AG04449 (cell line): ENCODE measurements at places on chromosomes 3 and 15.

- no peak for DNase-seq
Measured at GRCh38 chr15:50977162-50977561, 68.7 kb downstream of the AP4E1 start.

DNA sequence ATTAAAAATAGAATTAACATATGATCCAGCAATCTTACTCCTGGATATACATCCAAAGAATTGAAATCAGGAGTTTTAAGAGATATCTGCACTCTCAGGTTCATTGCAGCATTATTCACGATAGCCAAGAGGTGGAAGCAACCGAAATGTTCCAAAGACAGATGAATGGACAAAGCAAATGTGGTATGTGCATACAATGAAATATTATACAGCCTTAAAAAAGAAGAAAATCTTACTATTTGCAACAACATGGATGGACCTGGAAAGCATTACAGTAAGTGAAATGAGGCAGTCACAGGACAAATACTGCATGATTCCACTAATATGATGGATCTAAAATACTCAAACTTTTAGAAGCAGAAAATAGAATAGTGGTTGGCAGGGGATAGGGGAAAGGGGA, 9.3 kb upstream of the TMEM158 start:
- DNase-seq, result no peak

DNA sequence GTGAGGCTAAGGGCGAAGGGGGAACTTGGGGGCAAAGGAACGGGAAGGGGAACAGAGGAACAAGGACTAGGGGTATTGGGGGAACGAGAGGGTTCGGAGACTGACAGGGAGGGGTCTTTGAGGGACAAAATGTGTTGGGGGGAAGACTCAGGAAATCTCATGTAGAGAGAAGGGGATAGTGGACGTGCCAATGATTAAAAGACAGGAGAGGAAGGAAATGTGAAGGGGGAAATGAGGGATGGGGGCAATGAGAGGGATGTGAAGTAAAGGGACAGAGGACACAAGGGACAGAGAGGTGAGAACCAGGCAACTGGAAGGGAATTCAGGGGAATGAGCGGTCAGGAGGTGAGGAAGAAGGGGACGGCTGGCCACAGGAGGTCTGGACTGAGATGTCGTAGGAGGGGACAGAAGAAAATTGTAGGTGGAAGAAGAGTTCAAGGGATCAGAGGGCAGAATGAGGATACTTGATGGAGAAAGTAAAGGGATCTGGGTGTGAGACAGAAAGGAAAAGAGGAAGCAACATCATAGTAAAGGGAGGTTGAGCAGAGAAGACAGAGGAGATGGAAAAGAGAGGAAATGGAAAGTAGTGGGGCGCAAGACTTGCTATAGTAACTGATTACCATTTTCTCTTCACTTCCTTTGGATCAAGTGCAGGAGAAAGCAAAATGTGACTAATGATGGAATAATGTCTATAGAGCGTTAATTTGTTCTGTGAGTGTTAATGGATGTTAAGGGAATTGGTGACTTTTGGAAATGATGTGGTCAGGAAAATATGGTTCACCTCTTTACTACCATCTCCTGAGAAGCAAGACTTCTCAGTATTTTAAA, 749 bp downstream of the RAB8B start:
- DNase-seq, result no peak

- DNase-seq, result no peak
Measured at GRCh38 chr3:161066930-161067329, 38.2 kb downstream of the B3GALNT1 start.

GRCh38 chr3:54845551-54845950, 82.3 kb downstream of the LRTM1 start:
- no peak for DNase-seq

- no peak for DNase-seq
Measured at GRCh38 chr3:98589331-98590036, 3.9 kb downstream of the CPOX start.

DNA sequence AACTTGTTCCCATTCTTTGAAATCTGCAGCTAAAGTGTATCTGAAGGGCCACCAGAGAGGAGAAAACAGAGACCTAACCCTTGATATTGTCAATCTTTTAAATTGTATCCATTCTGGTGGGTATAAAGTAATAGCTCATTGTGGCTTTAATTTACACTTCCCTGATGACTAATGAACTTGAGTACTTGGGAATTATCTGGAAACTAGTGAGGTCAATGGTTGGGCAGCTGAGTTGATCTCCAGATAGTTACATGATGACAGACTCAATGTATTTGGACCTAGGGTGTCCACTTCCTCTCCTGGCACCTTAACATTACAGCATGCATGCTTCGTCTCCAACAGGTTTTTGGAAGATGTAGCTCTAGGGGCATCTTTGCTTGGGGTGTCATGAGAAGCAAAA, 195.2 kb downstream of the PDCD6IP start:
- DNase-seq, result no peak

GRCh38 chr3:55526332-55527030, 39.4 kb upstream of the WNT5A start:
- no peak for DNase-seq

GRCh38 chr3:126886217-126886616, 96.7 kb upstream of the PLXNA1 start:
- no peak for DNase-seq

GRCh38 chr3:181872887-181873286, 161.2 kb downstream of the SOX2 start:
- no peak for DNase-seq

- no peak for DNase-seq
Measured at GRCh38 chr15:40959331-40960141, 6.3 kb downstream of the CHAC1 start.

DNA sequence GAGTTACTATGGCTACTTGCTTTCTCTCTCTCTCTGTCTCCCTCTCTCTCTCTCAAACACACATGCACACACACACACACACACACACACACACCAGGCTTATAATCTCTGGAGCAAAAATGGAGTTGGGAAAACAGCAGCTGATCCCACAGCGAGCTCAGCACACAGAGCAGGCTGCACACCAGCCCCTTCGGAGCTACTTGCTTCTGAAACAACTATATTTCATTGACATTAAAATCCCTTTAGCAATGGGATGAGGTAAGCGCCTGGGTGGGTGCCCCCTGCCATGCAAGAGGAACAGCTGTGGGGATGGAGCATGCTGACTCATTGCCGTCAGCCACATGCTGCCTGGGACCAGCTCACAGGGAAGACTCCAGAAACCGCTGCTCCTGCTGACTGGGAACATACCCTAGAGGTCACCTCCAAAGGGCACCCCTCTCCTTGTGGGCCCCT, 45.7 kb downstream of the B3GNT5 start:
- DNase-seq, result peak; percentile 73

GRCh38 chr3:146783446-146783845, 178.3 kb upstream of the PLSCR5 start:
- DNase-seq, result peak; percentile 16

- no peak for DNase-seq
Measured at GRCh38 chr15:66725464-66725785, 23.4 kb downstream of the SMAD6 start.

GRCh38 chr3:188243124-188243795, 89.3 kb downstream of the LPP start:
- no peak for DNase-seq

- no peak for DNase-seq
Measured at GRCh38 chr3:46942076-46942475, 34.5 kb downstream of the CCDC12 start.
